ENCODE measurements at places on chromosomes 4 and X.

DNA sequence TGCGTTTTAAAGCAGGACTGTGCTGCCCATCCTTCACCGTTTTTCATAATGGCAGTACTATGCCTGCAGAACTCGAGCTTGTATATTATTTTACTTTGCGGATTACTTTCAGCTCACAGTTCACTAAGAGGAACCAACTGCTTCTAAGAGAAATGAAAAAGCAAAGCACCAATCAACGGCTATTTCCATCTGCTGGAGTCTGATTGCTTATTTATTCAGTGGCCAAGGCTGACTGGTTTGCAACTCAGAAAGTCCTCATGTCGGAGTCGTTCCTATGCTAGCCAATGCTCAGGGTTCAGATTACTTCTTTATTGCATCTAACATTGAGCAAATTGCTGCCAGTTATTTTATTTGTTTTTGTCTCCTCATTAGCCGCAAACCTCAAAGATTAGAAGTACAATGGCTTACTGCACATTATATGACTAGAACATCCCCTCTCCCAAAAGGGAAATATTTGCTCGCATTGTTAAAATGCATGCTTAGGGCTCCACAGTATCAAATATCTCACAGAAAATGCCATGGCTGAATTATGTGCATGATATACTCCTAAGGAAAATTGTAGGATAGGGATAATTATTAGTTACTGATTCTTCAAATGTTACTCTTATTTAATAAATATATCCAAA is 1628.2 kb upstream of the ADGRL3 start:
- no peaks in the 10 kb centered on the region for H3K27me3 ChIP-seq
- H3K4me1 ChIP-seq: no peaks in the 10 kb centered on the region
- H3K4me3 ChIP-seq: no peak overlapping the region
- H3K27ac ChIP-seq: no peak overlapping the region
- no peak for ATAC-seq
- no peaks in the 10 kb centered on the region for H3K36me3 ChIP-seq

DNA sequence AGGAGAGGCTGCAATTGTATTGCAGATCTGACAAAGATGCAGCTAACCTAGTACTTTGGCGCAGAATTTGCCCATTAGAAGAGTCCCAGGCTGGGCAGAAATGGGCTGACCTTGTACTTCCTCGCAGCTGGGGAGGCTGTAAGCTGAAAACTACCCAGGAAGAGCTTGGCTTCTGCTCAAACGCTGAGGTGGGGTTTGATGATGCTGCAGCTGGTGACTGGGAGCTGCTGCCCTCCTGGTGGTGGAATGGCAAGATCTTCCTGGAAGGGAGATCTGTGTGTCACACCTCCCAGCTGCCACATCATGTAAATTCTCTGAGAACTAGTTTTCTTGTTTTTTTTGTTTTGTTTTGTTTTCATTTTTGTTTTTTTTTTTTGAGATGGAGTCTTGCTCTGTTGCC is 17.4 kb downstream of the CCNG2 start:
- H3K4me3 ChIP-seq: no peak overlapping the region
- no peaks in the 10 kb centered on the region for H3K4me1 ChIP-seq
- no peaks in the 10 kb centered on the region for H3K36me3 ChIP-seq
- no peak overlapping the region for H3K27ac ChIP-seq
- no peak for ATAC-seq
- H3K27me3 ChIP-seq: no peaks in the 10 kb centered on the region

GRCh38 chr4:108181704-108182103 is 13.0 kb upstream of the LEF1 start:
- H3K36me3 ChIP-seq: no peaks in the 10 kb centered on the region
- peaks cover 23% of the 10 kb centered on the region for H3K27me3 ChIP-seq
- no peaks in the 10 kb centered on the region for H3K4me1 ChIP-seq
- no peak overlapping the region for H3K4me3 ChIP-seq

DNA sequence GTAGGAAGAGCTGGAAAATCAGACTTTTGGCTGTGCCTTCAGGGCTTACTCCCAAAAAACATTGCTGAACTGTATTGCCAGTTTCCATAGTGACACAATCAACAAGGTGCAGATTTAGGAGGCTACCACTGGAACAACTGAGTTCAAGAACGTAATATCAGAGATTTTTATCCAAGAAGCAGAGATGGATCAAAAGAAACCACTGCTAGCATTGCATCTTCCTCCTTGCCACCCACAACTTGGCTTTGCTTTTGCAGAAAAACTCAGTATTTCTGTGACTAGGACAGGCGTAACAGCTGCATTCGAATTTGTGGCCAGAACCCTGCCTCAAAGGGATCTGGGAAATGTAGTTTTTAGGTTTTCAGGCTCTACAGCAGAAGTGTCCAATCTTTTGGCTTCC is 27.8 kb upstream of the WDFY3 start:
- H3K4me1 ChIP-seq: peaks cover 4% of the 10 kb centered on the region
- no peaks in the 10 kb centered on the region for H3K36me3 ChIP-seq
- peak; percentile 22 for ATAC-seq
- no peak overlapping the region for H3K27ac ChIP-seq
- no peaks in the 10 kb centered on the region for H3K27me3 ChIP-seq

All from gastroesophageal sphincter (tissue), 4 donors.